Aorta (tissue), 5 donors: ENCODE measurements at places on chromosomes 12 and 14.
A peak's percentile ranks its signal among the peaks of the same experiment; 100 is the strongest.

- no peak for DNase-seq
These were observed 272 bp downstream of the HECTD1 start for GRCh38 chr14:31207287-31207754.

DNA sequence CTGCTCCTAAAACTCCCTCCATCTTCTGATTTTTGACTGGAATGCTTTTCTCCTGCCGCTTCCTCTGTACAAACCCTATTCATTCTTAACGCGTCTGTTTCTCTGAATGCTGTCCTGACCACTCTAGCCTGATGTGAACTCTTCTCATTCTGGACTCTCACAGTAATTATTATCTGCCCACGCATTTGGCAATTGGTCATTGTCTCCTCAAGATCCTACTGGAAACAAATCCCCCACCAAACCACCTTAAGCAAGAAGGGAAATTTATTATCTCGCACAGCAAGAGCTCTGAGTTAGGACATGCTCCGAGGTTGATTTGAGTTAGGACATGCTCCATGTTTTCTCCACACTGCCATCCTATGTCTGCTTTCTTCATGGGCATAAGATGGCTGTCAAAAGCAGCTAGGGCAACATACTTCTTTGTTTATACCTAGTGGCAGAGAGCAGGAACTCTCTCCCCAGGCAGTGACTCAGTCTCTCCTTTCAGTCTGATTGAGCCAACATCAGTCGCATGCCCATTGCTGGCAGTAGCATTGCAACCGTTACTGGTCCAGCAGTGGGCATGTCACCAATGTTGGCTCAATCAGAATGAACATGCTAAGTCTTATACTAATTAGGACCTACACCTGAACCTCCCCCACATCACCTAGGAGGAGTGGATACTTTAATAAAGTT, 102.2 kb downstream of the SSPN start:
- DNase-seq: no peak

DNA sequence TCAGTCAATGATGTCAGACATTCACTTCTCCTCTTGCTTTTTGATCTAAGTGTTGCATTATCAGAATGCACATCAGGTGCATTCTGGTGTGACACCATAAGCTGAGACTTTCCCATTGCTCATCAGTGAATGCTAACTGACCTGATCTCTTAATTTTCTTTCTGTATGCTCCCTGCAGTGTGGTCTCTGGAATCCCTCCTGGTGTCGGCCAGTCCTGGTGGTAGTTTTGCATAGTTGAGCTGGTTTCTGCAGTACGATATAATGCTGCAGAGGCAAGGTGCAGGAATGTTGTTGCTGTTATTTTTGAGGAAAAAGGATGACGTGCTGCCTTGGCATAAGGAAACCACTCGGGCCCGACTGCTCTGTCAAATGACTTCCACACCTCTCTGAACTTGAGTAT, 11.0 kb upstream of the SRP54 start:
- DNase-seq: no peak

DNA sequence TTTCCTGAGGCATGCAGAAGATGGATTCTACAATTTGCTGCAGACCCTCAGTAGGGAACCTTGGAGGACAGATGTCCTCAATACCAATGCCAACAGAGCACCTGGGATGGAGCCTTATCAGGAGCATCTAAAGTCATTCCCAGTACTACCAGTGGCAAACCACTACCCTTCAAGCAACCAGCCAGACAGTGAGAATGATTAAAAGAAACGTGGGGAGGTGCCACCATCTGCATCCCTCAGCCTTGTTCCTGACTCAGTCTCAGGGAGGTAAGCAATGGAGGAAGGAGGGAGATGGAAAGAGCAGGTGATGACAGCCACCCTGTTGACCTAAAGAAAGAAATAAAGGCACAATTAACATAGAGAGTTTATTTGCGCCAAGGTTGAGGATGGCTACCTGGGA, 175.2 kb upstream of the GRIN2B start:
- DNase-seq: no peak

GRCh38 chr12:113207613-113208040, 13.6 kb upstream of the TPCN1 start:
- no peak for DNase-seq

DNA sequence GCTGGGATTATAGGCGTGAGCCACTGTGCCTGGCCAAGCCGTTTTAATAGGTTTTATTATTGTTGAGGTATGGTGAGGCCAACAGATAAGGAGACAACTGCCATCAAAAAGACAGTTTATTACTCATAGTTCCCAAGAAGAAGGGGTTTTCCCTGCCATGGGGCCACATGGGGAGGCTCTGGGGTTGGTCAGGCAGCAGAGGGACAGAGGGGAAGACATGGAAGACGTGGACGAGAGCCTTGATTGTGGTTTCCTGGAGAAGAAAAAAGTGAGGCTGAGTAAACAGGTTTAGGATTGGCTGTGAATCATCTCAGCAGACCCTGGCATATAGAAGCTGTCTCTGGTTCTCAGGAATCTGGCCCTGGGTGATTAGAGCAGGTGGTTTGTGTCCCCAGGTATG, 69.9 kb downstream of the FOXN4 start:
- DNase-seq: no peak

- no peak for DNase-seq
These were observed 42.2 kb upstream of the ARID2 start for GRCh38 chr12:45687081-45688015.

- no peak for DNase-seq
These were observed 61.0 kb upstream of the PELI2 start for GRCh38 chr14:56057071-56057741.

DNA sequence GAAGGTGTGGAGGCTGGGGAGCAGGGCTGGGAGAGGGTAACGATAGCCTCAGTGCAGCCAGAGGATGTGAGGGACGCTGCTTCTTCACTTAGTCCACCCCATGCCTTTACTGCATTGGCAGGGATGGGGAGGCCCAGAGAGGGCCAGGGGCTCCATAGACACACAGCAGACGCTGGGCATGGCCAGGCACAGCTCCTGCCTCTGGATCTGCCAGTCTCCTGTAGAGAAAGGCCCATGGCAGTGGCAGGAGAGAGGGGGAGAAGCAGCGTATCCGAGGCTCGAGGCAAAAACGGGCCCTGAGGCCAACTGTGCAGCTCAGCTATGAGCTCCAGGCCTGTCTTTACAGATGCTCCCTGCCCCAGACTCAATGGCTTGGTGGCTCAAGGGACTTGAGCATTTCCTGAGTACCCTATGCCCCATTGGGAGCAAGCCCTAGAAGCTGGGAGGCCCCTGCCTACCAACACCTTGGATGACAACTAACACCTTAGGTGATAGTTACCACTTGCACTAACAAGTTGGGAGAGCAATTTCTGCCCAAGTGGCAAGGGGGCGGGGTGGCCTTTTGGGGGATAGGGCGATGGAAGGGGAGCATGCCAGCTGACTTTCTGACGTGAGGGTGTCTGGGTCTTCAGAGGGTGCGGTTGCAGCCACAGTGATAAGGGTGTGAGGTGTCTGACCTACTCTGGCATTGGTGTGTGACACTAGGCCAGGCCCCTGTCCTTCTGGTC, 5.0 kb upstream of the LBHD2 start:
- peak; percentile 42 for DNase-seq

DNA sequence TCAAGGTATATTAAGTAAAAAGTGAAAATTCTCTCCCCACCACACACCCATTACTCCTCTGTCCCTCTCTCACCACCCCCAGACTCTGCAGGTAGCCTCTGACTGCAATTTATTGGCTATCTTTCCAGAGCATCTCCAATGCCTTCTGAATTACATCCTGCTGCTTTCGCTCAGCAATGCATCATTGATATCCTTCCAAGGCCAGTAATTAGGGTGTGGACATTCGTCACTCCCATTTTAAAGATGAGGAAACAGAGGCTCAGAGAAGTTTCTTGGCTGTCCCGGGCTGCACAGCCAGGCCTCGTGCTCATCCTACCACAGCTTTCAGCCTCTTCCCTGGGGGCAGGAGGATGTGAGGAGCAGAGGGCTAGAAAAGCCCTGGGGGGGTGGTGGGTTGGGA, 23.6 kb upstream of the PGF start:
- peak; percentile 40 for DNase-seq

- DNase-seq: peak; percentile 77
These were observed 30.1 kb upstream of the PPP2R5C start for GRCh38 chr14:101731187-101732080.

- no peak for DNase-seq
These were observed 203.1 kb downstream of the CALM1 start for GRCh38 chr14:90599748-90600507.

DNA sequence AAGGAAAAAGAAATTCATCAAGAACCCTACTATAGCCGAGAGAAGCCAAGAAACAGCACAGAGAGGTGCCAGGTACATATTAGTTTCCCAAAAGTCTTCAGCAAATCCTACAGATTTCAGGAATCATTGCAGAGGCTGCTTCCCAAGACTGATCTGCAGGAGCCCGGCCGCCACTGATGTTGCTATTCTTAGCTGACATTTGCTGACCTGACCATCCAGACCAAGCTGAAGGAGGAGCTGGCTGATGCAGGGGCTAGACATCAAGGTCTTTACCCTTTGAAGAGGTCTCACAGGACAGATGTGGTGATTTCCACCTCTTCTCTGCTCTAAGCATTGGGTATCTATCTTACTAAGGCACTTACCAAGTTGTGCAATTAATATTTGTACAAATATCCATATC, 444.8 kb upstream of the SOX5 start:
- DNase-seq: no peak

DNA sequence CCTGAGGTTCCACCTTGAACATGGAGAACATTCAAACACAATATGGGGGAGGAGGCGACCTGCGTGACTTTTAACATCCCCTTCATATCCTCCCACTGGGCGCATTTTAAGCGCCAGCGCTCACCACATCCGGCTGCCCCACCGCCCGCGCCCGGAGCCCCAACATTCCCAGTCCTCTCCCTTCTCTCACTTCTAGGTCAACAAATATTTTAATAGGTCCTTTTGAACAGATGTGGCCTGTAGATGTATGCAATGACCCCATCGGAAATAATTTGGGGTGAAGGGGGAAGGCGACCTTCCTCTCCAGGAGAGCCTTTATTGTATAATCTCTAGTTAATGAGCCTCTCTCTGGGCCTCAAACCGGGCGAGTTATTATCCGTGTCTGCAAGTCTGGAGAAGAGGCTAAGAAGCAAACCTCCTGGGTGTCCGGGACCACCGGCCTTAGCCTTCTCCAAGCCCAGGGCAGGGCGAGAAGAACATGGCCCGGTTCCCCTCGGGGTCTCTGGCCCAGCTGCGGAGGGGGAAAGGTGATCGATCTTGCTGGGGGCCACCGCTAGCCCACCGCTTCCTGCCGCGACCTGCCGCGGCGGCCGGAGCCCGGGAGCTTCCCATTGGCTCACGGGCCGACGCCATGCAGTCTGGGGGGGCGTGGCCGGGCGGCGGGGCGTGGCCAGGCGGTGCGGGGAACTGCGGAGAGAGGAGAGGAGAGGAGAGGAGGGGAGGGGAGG, 83.2 kb upstream of the HMGA2 start:
- DNase-seq: peak; percentile 68

DNA sequence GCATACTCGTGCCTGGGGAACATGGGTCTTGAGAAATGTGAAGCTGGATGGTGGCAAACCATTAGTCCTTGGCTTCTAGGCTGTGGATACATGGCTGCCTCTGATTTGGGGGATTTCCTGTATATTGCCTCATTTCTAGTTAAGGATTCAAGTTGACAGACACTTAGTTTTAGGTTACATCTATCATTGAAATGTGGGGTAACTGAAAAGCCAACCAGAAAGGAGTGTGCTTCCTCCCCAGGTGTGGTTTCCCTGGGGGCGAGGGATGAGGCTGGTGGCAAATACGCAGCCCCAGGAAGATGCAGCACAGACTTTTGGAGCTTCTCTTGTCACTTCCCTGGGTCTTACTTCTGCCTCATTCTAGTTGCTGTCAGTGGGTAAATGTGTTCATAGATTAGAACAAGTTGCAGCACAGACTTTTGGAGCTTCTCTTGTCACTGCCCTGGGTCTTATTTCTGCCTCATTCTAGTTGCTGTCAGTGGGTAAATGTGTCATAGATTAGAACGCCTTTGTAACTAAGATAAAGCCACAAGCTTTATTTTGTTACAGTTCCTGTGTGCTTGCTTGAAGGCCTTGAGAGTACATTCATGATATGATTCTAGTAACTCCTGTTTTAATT, 85.1 kb downstream of the BORCS5 start:
- DNase-seq: no peak

GRCh38 chr12:52267266-52267665, 7.2 kb upstream of the KRT86 start:
- no peak for DNase-seq

GRCh38 chr14:79564371-79564770, 646.9 kb downstream of the DIO2 start:
- DNase-seq: no peak

- DNase-seq: peak; percentile 70
These were observed 126.3 kb downstream of the KIF26A start for GRCh38 chr14:104264495-104265265.

- DNase-seq: no peak
These were observed 44.4 kb upstream of the CERS5 start for GRCh38 chr12:50211392-50212070.

DNA sequence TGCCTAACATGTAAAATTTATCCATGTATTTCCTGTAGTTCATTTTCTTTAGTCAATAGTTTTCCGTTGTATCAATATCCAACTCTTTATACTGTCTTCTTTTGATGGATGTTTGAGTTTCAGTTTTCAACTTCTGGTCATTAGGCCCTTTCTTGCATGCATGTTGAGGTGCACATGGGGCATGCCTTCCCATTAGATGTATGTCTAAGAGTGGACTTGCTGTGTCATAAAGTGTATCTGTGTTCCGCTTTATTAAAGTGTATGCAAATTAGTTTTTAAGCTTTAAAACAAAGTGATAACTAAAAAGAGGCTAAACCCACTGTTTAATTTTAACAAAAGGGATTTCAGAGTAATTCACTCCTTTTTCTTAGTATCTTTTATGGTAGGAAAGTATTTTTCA, 441.1 kb downstream of the PCNX1 start:
- no peak for DNase-seq

DNA sequence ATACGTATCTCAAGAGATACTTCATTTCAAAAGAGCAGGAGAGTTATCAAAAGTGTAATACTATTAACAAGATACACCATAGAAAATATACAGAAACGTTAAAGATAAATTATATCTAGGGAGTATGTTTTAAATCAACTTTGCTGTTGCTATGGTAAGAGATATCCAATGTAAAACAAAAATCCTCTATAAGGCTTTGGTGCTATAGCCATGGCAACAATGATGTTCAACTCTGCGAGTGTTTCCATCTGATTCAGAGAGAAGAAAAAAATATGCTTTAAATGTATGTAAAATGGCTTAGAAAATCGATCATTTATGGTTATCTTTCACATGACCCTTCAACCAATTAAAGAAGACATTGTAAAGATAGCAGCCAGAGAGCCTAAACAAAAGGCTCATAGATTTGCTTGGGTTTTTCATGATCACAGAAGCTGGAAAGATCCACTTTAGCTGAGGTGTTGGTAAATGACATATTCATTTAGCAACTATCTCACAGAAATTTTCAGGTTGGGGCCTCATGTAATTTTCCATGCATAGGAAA, 387.0 kb upstream of the GARIN6 start:
- no peak for DNase-seq

GRCh38 chr14:67622675-67623074, 3.0 kb downstream of the ARG2 start:
- peak; percentile 62 for DNase-seq

DNA sequence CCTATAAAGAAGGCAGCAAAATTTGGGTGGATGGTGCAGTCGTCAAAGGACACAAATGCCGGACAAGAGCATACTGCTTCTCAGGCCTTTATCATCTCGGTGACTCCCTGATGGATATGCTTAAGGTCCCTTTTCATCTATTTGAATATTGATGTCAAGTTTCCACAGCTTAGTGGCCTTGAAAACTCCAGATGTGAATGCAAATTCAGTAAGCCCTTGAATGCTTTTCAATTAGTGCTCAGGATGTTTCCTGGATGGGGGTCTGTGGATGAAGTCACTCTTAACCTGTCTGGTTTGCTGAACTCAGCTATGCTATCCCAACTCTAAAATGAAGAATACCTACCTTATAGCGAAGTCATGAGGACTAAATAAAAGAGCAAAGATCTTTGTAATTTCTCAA, 10.7 kb downstream of the REM2 start:
- no peak for DNase-seq
